Eye (tissue), 1 donor: ENCODE measurements at places on chromosomes 4 and X.
A peak's percentile ranks its signal among the peaks of the same experiment; 100 is the strongest.

- DNase-seq: no peak
Observed at GRCh38 chr4:106691749-106692148, 323.2 kb upstream of the GIMD1 start.

DNA sequence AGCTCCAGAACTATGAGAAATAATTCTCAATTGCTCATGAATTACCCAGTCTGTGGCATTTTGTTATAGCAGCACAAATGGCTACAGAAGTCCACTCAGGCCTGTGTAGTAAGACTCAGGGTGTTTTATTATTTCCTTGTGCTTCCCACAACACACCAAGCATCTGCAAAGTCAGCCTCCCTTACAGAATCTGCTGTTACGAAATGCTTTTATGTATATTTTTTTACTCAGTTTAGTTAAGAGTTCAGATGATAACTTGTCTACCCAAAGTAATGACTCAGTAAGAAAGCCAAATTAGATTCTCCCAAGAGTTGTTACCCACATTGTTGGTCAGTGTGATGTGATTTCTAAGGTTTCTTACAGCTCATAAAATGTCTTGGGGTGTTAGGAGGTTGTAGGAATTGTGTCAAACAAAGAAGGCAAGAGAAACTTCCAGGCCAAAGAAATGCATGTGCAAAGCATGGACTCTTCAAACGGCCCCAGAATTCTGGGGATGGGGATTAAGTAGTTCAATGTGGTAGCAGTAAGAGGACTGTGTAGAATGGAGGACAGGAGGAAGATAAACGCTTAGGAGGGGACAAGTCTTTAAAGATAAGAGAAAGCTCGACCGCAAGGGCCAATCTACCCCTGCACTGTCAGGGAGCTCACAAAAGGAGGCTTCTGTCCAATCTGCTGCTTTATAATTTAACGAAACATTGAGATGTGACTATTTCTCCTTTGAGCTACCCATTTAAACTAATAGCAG lies 35.4 kb upstream of the TMEM184C start:
- DNase-seq: no peak

GRCh38 chrX:93703701-93704100 lies 29.7 kb downstream of the FAM133A start:
- DNase-seq: peak; percentile 1

- no peak for DNase-seq
Observed at GRCh38 chr4:108570993-108571569, 49.3 kb upstream of the RPL34 start.

GRCh38 chrX:21408307-21408706 lies 34.1 kb downstream of the CNKSR2 start:
- DNase-seq: peak; percentile 22

DNA sequence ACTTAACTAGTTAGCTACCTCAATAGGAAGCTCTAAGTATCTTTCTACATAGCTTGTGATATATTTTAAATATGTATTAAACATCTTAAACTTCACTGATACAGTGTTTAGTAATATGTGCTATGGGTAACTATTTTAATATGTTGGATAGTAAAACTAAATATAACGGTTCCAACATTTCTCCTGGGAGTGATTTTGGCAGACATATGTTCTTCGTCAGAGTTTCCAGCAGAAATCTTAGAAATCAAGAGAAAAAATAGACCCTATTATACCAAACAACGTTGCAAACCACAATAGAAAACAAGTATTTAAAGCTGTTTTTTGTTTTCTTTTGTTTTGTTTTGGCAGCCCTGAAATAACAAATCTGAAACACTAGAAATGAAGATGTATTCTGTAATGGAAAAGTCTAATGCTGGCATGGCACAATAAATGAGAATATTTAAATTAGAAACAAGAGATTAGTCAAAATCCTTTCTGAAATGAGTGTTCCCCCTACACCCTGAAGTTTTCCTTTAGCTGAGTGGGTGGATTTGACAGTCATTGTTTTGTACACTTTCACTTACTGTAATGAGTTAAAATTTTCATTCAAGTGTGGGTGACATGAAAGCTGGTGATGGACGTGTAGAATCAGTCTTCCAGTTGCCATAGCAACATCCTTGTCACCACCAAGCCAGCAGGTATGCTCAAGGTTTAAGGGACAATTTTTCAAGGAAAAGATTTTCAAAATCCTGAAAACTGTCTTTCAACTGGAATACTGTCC lies 233.5 kb downstream of the SCFD2 start:
- peak; percentile 60 for DNase-seq

DNA sequence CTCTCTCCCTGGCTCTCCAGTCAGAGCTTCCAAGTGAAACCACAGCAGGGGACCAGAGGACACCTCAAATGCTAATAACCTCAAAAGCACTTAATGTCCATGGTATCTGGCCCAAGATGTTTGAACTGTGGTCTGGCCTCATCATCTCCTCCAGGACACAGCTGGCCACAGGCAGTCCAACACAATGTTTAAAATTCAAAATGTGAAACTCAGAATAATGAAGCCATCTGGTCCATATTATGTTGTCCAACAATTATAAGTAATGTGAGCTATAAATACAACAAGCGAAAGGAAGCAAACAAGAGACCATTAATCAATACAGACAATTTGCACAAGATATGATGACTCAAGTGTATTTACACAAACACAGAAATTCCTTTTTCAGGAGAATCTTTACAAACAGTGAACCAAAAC lies 90.7 kb upstream of the S100G start:
- DNase-seq: no peak

DNA sequence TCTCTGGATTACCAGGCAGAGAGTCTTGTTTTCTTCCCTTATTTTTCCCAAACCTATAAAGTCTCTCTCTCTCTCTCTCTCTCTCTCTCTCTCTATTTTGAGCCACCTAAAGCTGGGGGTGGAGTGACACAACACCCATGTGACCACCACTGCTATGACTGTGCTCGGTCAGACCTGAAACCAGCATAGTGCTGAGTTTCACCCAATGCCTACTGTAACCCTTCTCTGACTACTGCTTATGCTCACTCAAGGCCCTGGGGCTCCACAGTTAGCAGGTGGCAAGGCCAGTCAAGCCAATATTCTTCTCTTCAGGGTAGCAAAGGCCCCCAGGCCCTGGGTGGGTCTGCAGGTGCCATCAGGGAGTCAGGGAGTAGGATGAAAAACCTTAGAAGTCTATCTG lies 114.7 kb upstream of the ARMCX2 start:
- no peak for DNase-seq

DNA sequence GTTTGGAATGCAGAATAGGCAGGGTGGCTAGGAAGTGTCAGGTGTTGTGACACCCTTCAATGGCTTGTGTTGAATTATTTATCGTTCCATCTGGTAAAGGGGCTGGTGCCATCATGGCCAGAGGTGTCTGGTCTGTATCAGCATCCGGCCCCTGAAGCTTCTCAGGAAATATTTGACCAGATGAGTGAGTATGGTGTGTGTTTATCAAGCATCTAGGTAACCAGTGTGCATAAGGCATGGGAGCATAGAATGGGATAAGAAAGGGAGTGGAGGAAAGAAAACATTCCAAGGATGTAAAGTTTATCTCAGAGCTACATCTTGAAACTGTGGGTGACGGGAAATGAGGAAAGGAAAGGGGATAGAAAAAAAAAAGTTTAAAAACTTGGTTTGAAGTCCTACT lies 109.4 kb downstream of the KLHL4 start:
- DNase-seq: no peak

DNA sequence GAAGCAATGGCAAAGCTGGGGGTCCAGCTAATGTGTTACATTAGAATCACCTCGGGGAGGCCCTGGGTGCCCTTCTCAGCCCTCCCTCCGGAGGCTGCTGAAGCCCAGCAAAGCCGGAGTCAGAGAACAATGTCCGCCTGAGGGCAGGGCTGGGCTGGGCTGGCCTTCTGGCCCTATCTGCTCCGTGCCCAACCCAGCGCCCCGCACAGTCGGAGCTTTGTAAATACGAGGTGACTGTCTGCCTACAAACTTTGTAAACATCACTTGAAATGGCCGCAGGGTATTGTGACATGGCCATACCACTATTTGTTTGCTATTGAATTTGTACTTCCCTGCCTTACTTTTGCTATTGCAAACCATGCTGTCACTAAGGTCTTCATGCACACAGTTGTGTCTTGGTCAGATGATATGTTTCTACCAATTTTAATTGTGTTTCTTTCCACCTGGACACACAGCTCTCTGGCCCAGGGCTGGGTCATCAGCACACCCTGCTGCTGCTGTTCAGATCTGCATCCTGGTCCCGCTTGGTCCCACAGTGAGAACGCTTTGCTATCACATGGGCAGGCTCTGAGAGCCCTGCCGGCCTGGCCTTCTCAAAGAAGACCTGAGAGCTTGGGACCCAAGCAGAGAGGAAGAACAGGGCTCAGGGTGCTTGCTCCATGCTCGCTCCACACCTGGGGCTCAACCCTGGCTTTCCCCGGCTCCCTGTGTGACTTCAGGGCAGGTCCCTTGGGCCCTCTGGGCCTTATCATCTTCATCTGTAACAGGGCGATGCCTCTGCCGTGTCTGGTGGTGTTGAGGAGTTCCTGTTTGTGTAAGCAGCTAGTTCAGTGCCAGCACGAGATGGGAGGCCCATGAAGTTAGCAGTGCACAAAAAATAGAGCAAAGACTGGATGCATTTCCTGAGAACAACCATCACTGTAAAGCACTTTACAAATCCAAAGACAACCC lies 2.3 kb downstream of the S100P start:
- DNase-seq: no peak

DNA sequence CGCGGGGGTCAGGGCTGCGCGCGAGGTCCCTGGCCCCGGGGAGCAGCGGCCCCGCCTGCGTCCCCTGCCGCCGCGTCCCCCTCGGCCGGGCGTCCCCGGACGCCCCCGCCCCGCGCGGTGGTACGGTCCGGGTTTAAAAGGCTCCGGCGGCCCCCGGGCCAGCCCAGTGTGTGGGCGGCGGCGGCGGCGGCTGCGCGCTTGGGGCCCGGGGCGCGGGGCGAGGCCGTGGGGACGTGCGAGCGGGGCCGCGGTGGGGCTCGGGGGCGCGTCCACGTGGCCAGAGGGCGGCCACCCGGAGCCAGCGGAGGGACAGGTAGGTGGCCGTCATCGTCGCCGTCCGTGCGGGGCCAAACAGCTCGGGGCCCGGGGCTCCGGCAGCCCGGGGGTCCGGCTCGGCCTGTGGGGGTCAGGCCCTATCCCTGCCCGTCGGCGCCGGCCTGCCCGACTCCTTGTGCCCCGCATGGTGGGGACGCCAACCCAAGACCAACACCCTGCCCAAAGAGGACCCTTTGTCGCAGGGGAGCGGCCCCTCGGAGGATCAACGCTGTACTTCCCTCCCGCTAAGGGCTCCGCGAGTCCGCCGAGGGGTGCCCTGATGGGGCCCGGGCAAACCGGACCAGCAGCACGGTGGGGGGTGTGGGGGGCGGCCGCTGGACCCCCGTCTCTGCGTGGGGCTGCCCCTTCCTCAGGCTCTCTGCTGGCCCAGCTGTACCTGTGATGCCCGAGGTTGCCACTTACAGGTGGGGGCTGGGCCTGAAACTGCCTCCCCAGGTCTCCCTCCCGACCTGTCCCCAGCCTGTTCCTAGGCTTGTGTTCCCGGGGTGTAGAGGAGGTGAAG lies at the start of gene PLXNA3:
Gene PLXNA3, plus strand, starts transcription at position 166 of the 838 bp plus-strand sequence. CDS start 1,903 bp downstream, outside the sequence.
- peak; percentile 44 for DNase-seq

DNA sequence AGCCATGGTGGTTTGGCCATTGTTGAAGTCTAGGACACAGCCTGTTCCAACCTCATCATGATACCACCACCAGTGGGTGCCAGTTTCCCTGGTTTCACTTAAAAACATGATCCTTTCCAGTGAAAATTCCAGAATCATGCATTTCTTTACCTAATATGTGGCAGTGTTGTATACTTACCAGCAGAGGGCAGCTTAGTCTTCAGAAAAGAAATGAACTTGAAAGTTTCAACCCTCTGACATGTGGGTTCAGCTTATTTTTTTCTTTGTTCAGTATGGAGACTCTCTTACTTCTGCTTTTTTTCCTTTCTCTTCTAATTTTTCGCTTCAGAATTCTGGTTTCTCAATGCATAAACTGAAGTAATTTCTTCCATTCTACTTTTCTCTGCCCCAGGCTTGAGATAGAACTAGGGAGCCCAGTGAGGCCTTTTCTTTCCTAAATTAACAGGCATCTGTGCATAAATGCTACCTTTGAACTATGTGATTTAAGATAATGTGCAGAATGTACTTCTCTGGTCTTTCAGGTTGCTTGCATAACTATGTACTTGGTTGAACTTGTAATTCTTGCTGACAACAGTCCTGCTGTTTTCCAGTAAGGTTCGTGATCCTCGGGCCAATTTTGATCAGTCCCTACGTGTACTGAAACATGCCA lies 10.7 kb downstream of the LIAS start:
- DNase-seq: peak; percentile 84

DNA sequence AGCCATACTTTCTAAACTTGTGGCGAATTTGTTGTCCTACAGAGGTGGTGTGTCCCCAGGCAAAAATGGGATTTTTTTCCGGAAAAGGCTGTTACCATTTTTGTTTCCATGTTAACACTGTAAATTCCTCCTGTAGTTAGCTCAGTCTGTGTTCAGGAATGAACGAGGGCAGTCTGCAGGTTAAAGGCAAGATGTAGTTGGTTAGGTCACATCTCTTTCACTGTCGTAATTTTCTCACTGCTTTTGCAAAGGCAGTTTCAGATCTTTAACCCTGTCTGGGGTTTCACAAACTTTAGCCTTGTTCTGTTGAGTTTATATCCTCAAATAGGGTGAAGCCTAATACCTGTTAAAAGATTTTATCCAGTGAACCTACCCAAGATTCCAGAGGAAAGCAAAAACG lies 50.5 kb upstream of the PUDP start:
- no peak for DNase-seq

GRCh38 chr4:5364406-5364805 lies 313.1 kb downstream of the STK32B start:
- DNase-seq: no peak

- no peak for DNase-seq
Observed at GRCh38 chr4:52510939-52511565, 148.0 kb downstream of the USP46 start.

- peak; percentile 8 for DNase-seq
Observed at GRCh38 chrX:9394212-9394611, 70.6 kb upstream of the TBL1X start.

- no peak for DNase-seq
Observed at GRCh38 chr4:37531151-37531550, 155.0 kb downstream of the RELL1 start.

DNA sequence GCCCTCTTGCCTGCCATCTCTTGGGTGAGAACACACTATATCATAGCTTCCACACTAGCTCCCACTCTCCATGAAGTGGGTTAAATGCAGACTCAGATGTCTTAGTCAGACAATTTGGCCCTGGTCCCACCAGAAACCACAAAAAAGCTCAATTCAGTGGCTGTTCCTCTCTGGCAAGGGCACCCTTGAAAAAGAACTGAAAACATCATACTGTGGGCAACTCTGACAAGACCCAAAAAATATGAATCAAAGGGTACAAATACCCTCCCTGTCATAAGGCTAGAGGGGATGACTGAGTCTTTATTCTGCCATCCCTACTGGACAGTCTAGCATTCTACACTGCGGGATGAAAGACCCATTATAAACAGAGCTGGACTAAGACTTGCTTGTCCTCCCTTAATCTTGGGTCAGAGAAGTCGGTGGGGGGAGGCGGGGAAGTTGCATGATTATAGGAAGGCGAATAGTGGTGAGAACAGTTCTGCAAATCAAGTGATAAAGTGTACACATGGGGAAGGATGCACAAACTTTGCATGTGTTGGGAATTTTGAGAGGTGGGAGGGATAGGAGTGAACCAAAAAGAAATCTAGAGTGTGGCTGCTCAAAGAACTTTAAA lies 172.1 kb downstream of the OPHN1 start:
- no peak for DNase-seq
